ENCODE measurements at places on chromosomes 7 and 10.

DNA sequence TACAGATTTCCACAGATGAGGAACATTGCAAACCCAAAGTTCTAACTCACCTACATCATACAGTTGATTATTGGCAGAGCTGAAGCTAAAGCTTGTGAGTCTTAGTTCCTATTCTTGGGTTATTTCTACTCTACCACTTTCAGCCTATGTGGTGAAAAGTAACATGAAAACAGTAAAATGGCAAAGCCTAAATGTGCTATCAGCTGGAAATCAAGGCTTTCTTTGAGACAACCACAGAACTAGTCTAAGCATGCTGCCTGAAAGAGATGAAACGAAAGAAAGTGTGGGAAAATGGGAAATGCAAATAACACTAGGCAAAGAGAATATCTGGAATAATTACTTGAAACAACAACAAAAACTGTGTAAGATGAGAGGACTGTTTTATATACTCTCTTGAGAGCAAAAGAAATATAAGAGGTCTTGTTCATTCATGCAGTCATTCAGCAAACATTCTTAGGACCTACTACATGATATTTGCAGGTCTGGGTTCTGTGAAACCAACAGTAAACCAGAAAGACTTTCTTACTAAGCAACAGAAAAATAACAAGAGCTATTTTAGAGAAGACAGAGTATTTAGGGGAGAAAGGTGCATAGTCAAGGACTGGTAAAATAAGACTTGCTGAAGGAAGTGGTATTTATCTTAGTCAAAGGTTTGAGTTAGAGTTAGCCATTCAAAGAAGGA is 437.1 kb downstream of the HTR7 start:
- no peak for DNase-seq

DNA sequence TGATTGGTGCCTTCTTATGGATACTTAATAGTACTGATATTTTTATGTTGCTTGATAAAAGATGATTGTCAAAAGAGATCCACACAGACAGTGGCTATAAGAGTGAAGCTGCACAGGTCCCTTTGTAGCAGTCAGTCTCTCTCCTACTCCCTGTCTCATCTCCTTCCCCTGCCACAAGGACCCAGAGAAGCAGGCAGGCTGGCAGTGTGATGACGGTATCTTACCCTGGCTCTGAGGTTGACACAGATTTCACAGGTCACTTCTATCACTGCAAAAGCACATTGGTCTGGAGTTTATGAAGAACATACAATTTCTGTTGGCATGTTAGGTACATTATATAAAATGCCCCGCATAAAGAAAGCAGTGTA is 64.4 kb upstream of the AHR start:
- no peak for DNase-seq

DNA sequence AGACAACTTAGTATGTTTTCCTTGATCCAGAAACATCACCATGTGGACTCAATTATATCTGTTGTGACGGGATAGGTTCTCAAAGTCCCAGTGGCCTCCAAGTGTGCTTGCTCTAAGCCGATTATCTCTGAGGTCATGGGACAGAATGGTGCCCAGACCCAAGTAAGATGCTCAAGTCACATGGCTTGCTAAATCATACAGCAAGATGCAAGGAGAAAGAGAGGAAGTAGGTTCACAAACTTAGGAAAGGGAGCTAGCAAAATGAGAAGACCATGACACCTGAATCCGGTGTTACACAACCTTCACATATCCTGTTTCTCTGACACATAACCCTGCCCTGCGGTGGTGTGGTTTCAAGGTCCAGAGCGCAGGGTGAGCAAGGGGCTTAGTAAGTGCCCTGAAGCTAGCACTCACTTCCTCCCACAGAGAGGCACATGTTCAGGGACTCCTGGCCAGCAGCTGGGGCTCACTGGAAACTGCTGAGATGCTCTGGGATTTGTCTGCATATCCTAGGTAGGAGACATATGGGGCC is 590.9 kb upstream of the ANKRD30A start:
- no peak for DNase-seq

DNA sequence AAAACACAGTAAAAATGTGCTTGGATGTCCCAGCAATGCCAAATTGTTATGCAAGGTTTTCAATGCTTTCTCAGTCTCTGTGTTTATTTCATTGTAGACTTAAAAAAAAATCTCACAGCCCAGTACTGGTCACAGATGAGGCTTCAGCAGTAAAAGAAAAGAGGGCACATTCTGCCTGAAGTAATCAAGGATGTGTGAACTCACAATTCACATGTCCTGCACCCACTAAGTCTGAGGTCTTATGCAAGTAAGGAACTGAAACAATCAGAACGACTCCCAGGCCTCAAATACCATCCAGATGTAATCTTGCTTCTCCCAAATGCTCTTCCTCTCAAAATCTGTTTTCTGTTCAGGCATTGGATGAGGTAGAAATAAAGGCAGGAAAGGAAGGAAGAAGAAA is 33.7 kb downstream of the ADRB1 start:
- DNase-seq: no peak

DNA sequence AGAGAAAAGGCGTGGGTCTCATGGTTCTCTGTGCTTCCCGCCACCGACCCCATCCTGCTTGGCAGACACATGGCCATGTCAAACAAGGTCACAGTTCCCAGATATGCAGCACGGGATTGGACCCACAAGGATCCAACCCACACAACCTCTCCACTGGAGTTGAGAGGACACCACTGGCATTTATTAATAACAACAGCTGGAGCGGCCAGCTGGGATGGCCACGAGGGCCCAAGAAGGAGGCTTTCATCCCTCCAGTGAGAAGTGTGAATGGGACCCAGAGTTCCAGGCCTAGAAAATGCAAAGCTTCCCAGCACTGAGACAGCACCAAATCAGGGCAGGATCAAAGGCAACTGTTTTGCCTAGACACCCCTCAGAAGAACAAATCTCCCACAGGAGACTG is 31.5 kb downstream of the FGFR2 start:
- DNase-seq: no peak

DNA sequence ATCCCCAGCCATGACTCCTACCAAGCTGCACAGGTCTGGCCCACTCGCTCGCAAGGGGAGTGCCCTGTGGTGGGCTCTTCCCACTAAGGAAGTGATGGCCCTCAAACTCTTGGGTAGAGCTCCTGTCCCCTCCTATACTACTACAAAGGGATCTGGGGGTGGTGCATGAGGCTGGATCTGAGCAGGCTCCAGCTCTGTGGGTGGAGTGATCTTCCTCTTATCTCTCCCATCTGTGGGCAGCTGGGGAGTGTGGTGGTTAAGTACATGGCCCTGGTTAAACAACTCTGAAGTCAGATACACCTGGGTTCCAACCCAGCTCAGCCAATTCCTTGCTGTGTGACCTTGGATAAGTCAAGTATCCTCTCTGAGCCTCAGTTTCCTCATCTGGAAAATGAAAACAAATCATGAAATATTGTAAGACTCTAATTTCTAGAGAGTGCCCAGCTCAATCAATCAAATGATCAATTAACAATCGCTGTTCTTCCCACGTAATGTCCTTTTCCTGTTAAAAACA is 17.4 kb downstream of the DDIT4 start:
- no peak for DNase-seq

DNA sequence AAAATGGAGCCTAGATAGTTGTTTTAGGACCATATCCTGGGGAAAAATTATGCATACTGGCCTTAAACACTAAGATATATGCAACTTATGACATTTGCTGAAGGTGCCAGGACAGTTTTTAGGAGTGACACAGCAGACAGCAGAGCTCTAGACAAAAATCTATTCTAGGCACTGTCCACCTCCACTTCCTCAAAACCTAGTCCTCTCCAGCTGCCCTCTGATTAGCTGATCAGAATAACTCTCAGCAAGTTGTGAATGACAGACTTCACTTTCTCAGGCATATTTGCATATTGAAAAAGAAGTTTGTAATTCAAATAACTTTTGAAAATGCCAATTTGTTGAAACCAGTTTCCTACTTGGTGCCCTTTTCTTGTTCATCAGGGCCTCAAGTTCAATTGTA is 152.3 kb upstream of the STEAP4 start:
- DNase-seq: no peak

- DNase-seq: no peak
Measured at GRCh38 chr10:3652886-3653285, 132.1 kb downstream of the KLF6 start.

- no peak for DNase-seq
Measured at GRCh38 chr7:48058990-48059389, 23.6 kb downstream of the C7orf57 start.

GRCh38 chr7:142901426-142902259 is 16.1 kb upstream of the TRPV6 start:
- no peak for DNase-seq

GRCh38 chr7:55179931-55180682 is 161.3 kb downstream of the EGFR start:
- no peak for DNase-seq

DNA sequence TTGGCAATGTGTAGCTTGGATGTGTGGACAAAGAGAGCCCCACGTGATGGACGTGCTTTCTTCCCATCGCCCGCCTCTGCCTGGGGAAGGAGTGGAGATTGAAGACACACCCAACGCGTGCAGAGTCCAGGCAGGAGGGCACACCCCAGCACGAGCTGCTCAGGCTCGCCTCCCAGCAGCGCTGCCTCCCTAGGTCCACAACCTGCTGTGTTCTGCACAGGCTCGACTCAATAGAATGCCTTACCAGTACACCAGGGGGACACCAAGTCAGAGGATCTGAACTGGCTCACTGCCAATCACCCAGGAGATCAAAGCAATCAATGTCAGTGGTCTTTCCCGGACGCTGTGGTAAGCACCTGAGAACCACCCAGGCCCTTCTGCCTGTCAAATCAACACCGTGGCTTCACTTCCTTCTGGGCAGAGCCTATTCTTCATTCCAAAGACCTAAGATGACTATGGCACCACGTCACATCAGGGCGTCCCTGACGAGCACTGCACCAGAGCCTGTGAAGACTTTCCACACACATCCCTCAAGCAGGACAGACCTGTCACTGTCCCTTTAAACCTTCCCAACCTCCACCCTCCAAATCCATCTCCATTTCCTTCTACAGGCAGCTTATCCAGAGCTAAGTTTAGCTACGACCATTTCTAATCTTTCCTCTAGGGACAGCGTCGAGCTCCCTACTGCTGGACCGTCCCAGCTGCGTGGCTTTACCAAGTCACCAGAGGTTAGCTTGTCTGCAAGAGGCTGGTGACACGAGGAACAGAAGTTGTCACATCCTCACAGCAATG is 72.3 kb downstream of the AMZ1 start:
- DNase-seq: peak; percentile 87

DNA sequence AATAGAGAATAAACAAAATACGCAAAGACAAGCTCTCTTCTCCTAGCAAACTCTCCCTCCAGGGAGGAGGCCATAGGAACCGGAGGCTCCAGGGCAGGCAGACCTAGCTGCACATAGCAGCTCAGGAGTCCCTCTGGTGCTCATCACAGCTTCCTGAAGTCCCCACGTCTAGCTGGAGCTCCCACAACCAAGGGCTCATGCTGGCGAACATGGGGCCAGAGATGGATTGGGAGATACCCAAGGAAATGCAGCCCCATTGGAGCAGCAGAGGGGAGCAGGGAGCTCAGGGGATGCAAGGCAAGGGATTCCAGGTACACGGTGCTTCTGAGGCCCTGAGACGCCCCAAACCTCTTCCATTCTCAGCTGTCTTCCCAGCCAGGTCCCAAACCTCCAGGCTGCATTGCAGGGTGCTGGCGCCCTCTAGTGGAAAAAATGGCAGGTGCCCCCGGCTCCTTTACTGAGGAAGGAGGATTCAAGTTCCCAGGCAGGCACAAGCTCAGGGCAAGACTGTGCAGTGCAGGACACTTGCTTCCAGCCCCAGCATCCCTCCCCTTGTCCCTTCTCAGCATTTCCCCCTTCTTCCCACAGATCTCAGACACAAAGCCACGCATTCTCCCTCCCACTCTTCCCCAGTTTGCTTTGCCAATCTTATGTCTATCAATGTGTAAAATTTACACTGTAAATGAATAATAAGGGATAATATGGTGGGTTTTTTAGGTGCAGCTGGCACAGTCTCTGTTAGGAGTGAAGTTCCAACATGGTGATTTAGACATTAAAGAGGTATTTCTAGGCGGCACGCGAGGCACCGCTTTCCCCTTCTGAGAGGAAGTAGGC is 46.2 kb downstream of the GPAM start:
- no peak for DNase-seq

DNA sequence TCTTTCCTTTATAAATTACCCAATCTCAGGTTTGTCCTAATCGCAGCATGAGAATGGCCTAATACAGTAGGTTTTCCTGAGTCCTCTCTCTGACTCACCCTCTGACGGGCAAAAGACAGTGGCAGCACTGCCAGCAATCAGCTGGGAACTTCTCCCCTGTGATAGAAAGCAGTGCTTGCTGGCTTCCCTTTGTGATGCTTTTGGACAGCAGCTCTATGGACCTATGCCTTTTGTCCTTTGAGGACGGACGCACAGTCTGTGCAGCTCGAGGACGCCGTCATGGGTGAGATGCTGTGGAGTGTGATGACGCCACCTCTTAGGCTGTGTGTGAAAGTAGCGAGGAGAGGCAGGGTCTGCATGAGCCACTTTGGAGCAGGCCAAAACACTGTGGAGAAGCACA is 68.8 kb downstream of the KIAA1217 start:
- DNase-seq: no peak

DNA sequence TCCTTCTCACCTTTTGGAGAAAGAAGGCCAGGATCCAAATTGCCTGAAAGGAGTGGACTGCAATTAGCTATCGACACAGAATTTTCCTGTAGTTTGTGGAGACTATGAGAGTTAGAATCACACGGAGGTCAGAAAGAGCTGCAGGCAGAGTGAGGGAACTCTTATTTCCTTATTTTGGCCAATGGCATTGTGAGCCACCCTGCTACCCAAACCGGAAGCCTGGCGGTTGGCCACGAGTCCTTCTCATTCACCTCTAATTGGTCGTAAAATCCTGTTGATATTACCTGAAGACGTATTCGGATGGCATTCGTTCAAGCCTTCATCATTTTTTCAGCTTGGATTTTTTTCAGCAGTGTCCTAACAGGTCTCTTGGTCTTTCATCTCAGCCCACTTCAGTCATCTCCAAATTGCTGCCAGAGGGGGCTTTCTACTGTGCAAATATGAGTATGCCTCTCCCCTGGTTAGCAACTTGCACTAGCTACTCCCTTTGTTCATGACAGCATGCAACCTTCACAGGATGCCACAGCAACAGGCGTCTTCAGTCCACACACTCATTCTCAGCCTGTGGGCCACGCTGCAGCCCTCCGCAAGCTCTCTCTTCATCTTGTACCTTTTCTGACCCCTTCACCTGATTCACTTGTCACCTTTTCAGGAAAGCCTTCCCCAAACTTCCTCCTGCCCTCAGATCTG is 66.9 kb downstream of the GATA3 start:
- DNase-seq: no peak
